AG10803 (cell line): ENCODE measurements at places on chromosomes 11 and 22.

DNA sequence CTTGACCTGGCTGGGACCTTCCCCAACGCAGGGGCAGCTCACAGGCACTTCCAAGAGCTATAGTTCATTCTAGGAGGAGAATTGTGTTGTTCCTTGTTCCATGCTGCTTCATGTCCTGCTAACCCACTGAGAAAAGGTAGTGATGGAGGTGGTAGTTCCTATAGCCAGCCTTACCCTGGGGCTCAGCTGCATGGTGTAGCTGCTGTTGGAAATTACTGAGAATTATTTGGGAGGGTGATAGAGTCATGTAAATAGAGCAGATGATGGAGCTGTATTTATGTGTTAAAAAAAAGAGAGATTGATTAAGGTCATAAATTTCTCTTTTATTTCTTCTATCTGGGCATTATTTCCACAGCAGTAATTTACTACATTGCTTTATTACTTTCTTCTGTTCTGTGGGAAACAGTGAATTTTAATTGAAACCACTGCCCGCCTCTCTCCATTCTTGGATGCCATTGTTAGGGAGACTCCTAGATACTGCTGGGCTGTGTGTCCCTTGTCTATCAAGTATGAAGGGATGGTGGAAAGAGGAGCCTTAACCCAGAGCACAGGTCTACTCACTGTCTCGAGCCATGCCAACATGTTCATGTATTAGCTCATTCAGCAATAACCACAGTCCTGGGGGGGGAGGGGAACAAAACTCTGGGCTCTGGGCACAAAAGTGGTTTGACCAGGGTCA, 309.2 kb downstream of the FAT3 start:
- no peak for DNase-seq

- no peak for DNase-seq
Measured at GRCh38 chr11:34180040-34180813, 74.8 kb downstream of the NAT10 start.

GRCh38 chr11:16098526-16099205, 257.7 kb downstream of the SOX6 start:
- DNase-seq: no peak

- DNase-seq: no peak
Measured at GRCh38 chr22:33908171-33909074, 11.9 kb downstream of the LARGE1 start.

- peak; percentile 11 for DNase-seq
Measured at GRCh38 chr22:47110817-47111443, 348.5 kb downstream of the TBC1D22A start.

GRCh38 chr11:78840200-78840599, 265.5 kb upstream of the NARS2 start:
- peak; percentile 90 for DNase-seq

DNA sequence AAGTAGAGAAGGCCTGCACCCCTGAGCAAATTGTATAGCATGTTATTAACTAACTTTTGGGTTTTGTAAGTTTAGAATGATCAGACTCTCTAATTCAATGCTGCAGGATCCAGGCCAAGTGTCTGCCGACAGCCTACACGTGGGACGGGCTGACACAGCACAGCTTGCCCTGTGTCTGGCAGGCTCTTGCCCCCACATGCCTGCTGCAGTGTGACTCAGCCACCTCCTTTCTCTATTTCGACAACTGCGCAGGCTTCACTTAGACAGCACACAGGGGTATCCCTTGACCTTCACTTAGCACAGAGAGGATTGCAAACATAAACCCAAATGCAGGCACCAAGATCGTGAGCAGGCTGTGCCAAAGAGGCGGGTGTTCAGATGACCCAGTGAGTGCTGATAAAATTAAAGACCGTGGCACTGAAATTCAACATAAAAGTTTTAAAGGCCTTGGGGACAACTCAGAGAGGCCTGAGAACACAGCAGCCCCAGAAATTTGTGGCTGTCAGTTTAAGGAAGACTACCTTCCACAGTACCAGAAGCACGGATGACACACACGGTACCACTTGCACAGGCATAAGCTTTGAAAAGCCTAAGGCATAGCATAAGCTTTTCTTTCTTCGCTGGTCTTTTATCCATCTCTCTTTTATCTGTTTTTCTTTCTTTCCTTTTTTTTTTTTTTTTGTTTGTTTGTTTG, 37.8 kb downstream of the SCN3B start:
- DNase-seq: peak; percentile 81

DNA sequence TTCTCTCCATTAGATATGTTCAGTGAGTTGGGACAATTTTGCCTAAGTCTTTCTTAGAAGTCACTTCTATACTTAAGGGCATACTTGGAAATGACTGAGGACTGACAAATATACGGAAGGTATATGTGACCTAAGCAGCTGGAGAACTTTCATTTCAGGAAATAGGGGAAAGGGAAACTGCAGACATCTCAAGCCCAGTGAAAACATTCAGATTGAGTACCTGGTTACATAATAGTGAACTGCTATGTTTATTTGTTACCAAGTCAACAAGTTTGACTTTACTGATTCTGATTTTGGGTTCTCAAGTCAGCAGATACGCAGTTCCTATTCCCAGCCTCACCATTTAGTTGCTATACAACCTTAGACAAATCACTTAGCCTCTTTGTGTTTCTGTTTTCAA, 1173.9 kb downstream of the LRRC4C start:
- DNase-seq: no peak

DNA sequence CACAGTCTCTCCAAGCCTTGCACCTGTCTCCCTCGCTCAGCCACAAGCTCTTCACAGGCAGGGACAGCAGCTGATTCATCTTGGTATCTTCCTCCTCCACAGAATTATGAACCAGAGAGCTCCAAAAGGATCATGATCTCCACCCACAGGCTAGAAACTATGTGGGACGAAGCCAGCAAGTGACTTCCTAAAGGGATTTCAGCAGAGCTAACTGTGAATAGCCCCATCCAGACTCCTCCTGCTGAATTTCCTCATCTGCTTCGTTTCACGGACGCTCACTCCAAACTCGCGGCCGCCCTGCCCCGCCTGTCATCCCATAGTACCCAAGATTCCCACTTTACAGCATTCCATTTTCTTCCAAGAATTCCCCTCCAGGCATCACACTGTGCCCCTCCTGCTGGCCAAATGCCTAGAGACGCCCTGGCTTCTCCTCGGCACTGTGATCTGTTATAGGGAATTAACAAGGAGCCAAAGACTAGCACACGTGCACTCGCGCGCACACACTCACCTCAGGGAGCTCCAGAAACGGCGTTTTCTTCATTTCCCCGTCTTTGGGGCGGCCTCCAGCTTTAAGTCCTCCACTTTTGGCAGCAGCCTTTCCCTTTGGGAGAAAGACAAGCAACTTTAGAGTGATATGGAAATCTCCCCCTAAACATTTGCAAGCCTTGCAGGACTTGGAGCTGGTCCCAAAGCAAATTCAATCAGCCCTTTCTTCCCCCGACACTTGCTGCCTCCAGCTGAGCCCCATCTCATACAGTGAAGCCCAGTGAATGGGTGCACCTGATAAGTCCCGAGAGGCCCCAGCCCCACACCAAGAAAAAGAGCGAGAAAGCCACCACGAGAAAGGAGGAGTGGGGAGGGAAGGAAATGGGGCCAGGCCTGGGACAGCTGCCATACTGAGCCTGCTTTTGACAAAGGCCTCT, 35.5 kb downstream of the SPATA19 start:
- DNase-seq: no peak

GRCh38 chr11:69005183-69005630, 7.8 kb downstream of the MRGPRF start:
- no peak for DNase-seq

DNA sequence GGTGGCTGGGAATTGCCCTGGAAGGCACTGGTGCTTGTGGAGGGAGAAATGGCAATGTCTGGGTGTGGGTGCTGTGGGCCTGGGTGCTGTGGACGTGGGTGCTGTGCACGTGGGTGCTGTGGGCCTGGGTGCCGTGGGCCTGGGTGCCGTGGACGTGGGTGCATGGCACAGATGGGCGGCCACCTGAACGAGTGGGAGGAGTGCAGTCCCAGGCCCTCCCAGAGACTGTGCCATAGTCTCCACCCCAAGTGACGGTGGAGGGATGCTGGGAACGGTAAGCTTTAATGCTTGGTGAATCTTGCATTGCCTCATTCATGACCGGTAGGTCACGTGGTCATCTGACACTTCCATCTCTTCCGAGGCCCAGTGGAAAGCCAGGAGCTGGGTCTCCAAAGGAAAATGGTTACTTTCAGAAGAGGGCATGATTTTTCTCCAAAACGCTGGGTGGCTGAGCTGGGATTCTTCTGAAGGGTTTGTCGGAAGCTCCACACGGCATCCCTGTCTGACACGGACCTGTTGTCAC, 28.8 kb upstream of the BRSK2 start:
- no peak for DNase-seq

DNA sequence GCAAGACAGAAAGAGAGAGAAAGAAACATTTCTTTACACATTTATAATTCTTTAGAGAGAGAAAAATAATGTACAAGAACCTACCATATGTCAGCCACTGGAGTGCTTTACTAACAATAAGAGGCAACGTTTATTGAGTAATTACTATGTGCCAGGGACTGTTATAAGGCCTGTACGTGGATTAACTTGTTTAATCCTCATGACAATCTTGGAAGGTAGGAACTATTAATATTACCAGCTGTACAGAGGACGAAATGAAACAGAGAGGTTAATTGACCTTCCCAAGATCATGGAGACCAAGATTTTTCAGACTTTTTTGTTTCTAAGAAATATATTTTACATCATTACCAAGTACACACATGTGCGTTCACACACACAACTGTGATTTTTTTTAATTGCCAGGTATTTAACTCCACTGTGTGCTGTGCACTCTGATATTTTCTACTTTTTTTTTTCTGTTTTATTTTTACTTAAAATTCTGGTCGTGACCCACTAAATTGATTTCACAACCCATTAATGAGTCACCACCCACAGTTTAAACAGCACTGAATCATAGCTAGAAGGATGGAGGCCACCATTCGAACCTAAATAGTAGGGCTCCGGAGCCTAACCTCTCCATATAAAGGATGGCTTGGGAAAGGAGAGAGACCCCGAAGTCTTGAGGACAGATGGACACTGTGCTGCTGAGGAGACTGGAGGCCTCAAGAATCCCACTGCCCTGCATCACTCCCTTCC, 21.4 kb downstream of the CREB3L1 start:
- DNase-seq: peak; percentile 79

GRCh38 chr22:32916025-32916424, 114.5 kb downstream of the TIMP3 start:
- no peak for DNase-seq

GRCh38 chr11:12149672-12150225, 39.4 kb downstream of the MICAL2 start:
- DNase-seq: no peak

DNA sequence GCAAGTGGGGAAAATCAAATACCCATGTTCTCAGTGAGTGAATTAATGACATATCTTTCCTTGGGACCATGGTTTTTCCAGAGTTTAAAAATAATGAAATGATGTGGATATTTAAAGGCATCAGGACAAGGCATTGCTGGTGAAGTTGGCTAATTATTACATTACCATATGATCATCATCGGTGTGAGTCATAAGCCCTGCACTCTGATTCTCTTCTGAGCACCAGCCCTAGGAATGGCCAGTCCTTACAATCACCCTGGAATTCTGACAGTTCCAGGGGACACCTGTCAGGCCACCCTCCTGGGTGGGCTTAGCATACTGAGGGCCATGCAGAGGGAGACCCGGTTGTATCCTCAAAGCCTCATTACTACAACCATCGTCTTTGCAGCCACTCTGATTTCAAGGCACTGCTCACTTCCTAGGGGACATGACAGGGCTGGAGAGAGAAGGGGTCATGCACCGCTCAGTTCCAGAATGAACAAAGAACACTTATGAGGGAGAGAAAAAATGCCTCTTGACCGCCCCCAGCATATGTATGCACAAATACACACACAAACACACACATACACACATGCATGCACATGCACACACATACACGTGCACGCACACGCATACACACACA, 365.0 kb downstream of the MIAT start:
- DNase-seq: no peak

GRCh38 chr11:108985945-108986279, 321.0 kb downstream of the DDX10 start:
- peak; percentile 57 for DNase-seq

- DNase-seq: no peak
Measured at GRCh38 chr11:1029654-1030053, 6.9 kb downstream of the MUC6 start.

- DNase-seq: no peak
Measured at GRCh38 chr11:124176925-124177715, 6.0 kb upstream of the OR10D3 start.

DNA sequence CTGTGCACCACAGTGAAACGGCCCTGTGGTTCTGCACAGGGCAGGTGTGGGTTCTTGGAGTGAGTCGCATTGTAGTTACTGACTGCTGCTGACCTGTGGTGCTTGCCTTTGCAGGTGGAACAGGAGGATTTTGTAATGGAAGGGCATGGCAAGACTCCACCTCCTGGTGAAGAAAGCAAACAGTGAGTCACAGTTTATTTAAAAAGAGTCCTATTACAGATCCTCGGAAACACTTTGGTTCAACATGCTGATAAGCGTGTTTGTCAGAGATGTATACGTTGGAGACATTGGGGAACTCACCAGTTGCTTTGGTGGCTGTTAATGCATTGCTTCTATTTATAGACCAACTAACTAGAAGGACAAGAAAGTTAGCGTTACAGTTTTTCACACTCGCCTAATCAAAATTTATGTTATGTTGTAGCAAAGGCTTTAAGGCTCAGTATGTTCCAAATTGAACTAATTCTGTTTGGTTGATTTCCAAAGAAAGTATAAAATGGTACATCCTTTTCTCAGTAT, 21.7 kb upstream of the TNRC6B start:
- no peak for DNase-seq

DNA sequence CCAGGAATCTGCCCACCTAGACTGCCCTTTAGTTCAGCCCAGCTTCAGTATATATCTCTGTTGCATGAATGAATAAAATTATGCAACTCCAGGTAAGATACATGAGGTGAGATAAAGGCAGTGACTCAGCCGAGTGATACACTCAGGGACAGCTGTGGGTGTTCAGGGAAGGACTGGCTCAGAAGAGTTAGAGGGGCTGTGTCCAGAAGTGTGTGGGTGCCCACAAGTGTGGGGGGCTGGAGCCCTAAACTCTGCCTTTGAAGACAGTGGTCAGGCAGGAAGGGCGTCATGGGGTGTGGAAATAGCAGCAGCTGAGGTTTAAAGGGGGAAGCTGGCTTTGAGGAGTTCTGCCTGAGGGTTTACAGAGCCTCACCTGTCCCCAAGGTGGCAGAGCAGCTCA, 8.3 kb downstream of the FTH1 start:
- DNase-seq: no peak

- no peak for DNase-seq
Measured at GRCh38 chr11:120211522-120212258, 858 bp downstream of the OAF start.

DNA sequence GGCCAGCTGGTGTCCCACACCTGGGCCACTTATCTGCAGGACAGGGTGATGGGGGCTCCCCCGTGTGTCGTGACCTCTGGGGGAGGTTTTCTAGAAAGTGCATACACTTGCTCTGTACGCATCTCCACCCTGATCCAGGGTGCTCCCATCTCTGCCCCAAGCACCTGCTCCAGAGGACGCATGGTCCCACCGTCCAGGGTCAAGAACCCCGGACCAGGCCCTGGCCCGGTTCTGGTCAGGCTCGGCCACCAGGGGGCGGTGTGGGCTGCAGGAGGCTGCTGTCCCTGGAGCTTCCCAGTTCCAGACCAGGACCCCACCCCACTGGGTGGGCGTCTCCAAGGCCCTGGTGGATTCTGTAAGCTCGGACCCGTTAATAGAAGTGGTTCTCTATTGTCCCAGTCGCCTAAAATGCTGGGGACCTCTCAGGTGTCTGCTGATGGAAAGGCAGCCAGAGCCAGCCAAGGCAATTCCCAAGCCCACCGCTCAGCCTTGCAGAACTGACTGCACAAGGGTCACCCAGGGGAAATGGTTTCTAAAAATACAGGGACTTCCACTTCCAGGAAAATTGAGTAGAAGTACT, 34.7 kb upstream of the SEPTIN5 start:
- peak; percentile 11 for DNase-seq

GRCh38 chr11:115221461-115222069, 282.6 kb downstream of the CADM1 start:
- DNase-seq: no peak
